Globus pallidus (tissue), 1 donor: ENCODE measurements at places on chromosomes 3 and 15.

GRCh38 chr3:120306519-120307455 is 21.8 kb upstream of the GPR156 start:
- DNase-seq = no peak

GRCh38 chr3:116930786-116931185 is 221.2 kb downstream of the TUSC7 start:
- DNase-seq = no peak

- no peak for DNase-seq
Observed at GRCh38 chr15:92306663-92307062, 87.0 kb upstream of the ST8SIA2 start.

GRCh38 chr3:11547498-11547897 is 96.2 kb downstream of the VGLL4 start:
- no peak for DNase-seq

DNA sequence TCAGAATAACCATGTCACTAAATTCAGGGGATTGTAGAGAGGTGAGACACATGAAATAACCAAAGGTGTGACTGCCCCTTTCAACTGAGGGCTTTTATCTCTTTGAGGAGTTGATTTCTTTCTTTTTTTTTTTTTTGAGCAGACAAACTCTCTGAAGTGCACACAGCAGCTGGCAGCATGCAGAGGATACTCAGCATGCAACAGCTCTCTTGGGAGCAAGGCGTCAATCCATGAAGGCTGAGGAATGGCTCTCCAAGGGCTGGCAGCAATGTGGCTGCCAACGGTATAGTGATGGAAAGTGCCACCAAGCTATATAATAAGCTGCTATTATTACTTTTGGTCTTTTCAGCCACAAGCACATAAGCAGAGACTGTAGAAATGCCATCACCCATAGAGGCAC is 226.7 kb upstream of the FEZF2 start:
- DNase-seq = no peak

GRCh38 chr15:73014904-73015303 is 37.4 kb upstream of the NEO1 start:
- no peak for DNase-seq

DNA sequence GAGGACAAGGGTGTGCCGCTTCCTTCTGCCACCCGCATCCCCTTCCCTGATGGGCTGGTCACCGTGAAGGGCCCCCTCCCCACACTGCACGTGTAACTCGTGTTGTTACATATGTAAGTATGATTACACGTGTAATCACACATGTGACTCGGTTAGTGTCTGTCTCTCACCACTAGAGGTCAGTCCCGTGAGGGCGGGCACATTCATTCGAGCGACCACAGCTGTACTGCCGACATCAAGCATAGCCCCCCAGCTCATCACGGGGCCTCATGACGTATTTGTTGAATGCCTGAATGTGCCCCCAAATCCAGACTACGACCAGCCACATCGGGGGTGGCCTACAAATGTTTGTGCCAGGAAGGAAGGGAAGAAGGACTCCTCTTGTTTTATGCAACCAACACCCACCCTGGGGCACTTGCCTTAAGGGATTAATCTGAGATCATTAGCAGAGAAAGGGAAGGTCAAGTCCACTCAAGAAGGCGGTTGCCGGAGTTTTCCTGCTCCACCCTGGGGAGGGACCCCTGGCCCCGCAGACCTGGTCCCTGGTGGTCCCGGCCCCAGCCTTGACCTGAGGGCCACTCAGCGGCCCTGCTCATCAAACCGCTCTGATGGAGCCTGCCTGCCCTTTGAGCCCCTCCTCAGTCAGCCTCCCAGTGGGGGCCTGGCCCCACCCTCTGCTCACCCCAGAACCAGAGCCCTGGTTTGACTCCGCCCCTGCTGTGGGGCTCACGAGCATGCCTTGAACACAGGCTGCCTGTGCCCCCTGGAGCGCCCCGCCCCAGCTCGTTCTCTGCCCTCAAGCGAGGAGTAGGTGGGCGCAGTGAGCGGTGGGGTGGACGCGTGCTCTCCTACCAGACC is 52.8 kb downstream of the RGMA start:
- DNase-seq = no peak
